ENCODE measurements at places on chromosomes 5 and 9. TPM values are rescaled to one million over a fixed set of nuclear protein-coding genes. Genes with fewer than 3 reads are reported as not detected.

GRCh38 chr9:73026375-73026774 is 73.5 kb upstream of the ALDH1A1 start:
- DNase-seq, result no peak
- H3K27ac ChIP-seq, result no peak overlapping the region
- no peaks in the 10 kb centered on the region for H3K36me3 ChIP-seq
- no peaks in the 10 kb centered on the region for H3K27me3 ChIP-seq

GRCh38 chr5:163172540-163173338 is 264.7 kb upstream of the CCNG1 start:
- no peaks in the 10 kb centered on the region for H3K36me3 ChIP-seq
- H3K27ac ChIP-seq, result no peak overlapping the region
- H3K27me3 ChIP-seq, result no peaks in the 10 kb centered on the region
- no peaks in the 10 kb centered on the region for H3K4me1 ChIP-seq
- no peak for DNase-seq

GRCh38 chr5:14569948-14570691 is 11.5 kb upstream of the OTULINL start:
- no peaks in the 10 kb centered on the region for H3K27me3 ChIP-seq
- no peak overlapping the region for H3K4me3 ChIP-seq
- H3K4me1 ChIP-seq, result no peaks in the 10 kb centered on the region
- no peak overlapping the region for H3K27ac ChIP-seq

- H3K4me1 ChIP-seq, result peaks cover 15% of the 10 kb centered on the region
- H3K27me3 ChIP-seq, result no peaks in the 10 kb centered on the region
- H3K4me3 ChIP-seq, result no peak overlapping the region
- peaks cover 10% of the 10 kb centered on the region for H3K36me3 ChIP-seq
- DNase-seq, result no peak
Observed at GRCh38 chr9:92608909-92609445, 61.0 kb downstream of the IPPK start.

DNA sequence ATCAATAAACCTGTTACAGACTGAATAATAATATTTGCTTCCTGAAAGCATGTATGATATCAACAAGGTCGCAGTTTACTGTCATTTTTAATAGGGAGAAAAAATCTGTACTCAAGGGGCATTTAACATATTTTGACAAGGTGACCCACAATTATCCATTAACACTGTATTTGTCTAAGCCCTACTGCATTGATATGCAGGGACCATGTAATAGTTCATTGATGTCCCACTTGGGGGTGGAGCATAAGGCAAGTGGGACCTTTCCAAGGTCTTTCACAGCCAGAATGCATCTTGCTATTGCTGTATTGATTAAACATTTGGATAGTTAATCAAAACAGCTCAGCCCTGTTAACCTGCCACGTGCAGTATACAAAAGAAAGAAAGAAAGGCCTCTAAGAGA is 502.0 kb downstream of the NR2F1-AS1 start:
- no peaks in the 10 kb centered on the region for H3K36me3 ChIP-seq
- peaks cover 11% of the 10 kb centered on the region for H3K4me1 ChIP-seq
- H3K27ac ChIP-seq, result no peak overlapping the region
- no peak overlapping the region for H3K4me3 ChIP-seq

The MRPS27 gene
- 98.7 TPM for polyA plus RNA-seq
